CD4-positive, alpha-beta T cell treated with Interleukin-17A for 4 hours (primary cell): ENCODE measurements at places on chromosomes 11 and 22.
A peak's percentile ranks its signal among the peaks of the same experiment; 100 is the strongest.

DNA sequence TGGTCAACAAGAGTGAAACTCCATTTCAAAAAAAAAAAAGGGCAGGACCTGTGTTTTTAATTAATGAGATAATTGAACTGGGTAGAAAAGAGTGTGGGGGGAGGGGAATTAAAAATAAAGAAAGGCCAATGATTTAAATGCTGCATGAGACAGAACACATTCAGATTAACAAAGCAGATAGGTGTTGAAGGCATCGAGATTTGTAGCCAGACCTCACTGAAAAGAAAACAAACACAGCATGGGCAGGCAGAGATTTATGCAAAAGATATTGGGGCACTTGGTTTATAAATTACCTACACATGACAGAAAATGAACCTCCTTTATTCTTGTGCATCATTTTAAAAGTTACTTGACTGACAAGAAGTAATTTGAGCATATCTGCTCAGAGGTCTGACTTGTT, 354.0 kb upstream of the API5 start:
- DNase-seq = no peak

GRCh38 chr11:10526974-10527918, 13.7 kb downstream of the RNF141 start:
- DNase-seq = peak; percentile 11

GRCh38 chr22:46176508-46177003, 26.2 kb downstream of the PPARA start:
- no peak for DNase-seq

DNA sequence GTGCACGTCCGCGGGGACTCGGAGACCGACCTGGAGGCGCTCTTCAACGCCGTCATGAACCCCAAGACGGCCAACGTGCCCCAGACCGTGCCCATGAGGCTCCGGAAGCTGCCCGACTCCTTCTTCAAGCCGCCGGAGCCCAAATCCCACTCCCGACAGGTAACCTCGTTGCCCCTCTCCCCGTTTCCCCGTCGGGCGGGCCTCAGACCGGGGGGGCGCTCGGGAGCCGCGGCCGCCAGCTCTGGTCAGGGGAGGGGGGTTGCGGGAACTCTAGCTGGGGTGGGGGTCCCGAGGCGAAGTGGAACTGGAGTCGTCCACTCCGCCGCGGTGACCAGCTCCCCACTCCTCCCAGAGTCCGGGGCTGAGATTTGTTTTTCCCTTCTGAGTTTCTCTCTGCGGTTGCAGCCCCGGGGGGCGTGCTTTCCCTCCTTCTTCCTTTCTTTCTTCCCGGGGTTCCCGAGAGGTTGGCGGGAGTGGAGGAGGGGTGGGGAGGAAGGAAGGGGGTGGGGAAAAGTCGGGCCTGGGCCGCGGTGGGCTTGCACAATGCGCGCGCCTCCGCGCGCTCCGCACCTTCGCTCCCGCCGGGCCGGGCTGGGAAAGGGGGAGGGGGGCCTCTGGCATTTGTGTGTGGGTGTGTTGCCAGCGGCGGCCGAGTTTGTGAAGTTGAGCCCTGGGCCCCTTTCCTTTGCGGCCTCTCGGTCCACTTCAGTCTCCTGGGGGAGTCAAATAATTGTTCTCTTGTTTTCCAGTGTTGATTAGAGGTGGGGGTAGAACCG, 952 bp downstream of the YAP1 start:
- peak; percentile 21 for DNase-seq

DNA sequence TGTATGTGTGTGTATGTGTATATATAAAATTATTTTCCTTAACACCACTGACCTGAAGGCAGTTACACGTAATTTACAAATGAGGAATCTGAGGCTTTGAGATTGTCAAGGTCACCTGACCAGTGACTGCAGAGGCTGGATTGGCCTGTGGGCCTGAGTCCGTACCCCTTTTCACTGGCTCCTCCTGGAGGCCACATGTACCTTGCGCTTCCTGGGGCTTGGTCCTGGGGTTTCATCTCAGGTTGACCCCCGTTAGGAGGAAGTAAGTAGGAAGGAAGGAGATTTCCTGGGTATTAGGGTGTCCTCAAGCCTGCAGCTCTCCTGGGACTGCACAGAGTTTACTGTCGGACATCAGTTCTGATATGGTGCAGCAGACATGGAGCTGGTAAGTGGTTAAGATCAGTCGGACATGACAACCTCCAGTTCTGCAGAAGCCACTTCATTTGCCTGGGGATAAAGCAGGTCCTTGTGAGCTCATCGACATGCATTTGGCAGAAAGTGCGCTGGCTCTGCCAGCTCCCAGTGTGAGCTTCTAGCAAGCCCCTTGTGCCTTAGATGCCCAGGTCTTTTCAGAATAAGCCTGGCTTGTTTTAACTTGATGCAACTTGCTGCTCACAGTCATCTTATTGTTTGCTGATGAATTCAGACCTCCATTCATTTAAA, 36.6 kb downstream of the ST3GAL4 start:
- DNase-seq = no peak

DNA sequence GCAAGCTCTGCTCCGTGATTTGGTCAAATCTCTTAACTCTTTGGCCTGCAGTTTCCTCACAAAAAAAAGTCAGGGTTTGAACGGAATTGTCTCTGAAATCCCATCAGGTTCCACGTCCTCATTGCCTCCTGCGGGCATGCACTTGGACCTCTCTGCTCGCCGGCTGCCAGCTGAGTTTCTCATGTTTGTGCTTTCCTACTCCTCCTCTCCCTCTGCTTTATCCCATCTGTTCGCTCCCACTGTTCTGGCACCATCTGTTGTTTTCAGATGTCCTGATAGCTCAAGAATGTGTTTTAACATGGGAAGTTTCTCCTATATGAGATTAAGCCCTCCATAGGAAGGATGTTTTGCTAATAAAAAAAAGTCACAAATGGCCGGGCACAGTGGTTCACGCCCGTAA, 49.4 kb upstream of the ARHGAP42 start:
- no peak for DNase-seq

GRCh38 chr11:12413141-12414052, 36.0 kb downstream of the PARVA start:
- DNase-seq = no peak

- no peak for DNase-seq
These were observed 711 bp upstream of the PHF21B start for GRCh38 chr22:45010532-45010900.

- no peak for DNase-seq
These were observed 25.7 kb downstream of the CD5 start for GRCh38 chr11:61127991-61128390.

DNA sequence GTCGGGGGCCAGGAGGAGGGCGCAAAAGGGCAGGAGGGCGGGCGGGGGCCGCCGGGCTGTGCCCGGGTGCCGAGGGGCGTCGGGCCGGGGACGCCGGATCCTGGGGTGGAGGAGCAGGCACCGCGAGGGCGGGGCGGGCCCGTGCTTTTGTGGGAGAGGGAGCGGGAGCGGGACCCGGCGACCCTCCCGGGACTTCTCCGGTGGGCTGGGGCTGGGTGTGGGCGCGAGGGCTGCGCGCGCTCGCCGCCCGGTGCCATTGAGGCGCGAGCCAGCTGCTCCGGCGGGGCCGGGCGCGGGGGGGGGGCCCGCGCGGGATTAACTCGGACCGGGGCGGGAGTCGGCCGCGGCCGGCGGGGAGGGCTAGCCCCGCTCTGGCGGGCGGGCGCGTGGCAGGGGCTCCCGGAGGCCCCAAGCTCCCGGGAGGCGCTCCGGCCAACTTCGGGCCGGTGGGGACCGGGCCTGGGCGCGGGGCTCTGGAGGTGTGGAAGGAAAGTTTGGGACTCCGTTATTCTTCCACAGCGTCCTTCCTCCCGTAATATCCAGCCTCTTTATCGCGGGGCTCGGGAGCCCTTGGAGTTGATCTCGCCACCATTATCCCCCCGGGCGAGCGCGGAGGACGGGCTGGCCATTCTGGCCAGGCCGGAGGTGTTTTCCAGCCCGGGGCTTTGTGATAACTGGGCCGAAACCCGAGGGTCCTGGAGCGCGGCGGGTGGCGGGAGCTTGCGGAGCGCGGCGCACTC, 936 bp downstream of the CECR2 start:
- DNase-seq = peak; percentile 3

- no peak for DNase-seq
These were observed 25.6 kb upstream of the DRICH1 start for GRCh38 chr22:23657727-23658126.

DNA sequence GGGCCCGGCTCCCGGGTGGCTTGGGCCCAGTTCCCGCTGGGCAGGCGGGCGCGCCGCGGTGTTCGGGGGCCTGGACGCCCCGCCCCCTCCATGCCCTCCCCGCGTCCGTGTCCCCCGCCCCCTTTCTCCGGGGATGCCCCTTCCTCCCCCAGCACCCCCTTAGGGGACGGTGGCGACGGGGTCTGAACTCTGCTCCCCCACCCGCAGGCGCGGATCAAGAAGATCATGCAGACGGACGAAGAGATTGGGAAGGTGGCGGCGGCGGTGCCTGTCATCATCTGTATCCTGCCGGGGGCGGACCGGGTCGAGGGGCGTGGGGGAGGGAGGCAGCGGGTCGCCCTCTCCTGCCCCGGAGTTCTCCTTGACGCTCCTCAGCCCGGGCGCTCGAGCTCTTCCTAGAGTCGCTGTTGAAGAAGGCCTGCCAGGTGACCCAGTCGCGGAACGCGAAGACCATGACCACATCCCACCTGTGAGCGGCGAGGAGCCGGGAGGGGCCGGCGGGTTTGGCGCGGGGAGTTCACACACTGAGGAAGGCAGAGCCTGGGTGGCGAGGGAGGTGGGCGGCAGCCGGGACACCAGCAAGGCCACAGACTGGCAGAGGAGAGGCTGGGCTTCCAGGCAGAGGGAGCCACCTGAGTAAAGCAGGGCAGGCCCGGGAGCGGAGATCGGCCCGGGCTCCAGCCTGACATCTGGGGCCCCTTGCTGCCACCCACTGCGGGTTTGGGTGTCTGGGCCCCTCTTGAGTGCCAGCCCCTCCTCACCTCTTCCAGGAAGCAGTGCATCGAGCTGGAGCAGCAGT, 546 bp downstream of the DRAP1 start:
- peak; percentile 70 for DNase-seq

- DNase-seq = no peak
These were observed 5.9 kb upstream of the ETS1 start for GRCh38 chr11:128593281-128593680.

- no peak for DNase-seq
These were observed 90.3 kb downstream of the MTMR3 start for GRCh38 chr22:29973269-29973668.

- no peak for DNase-seq
These were observed 105.3 kb downstream of the MORC2 start for GRCh38 chr22:30863081-30863833.

GRCh38 chr11:119179983-119180382, 5.3 kb upstream of the NHERF4 start:
- no peak for DNase-seq

GRCh38 chr11:34405079-34405858, 33.5 kb upstream of the CAT start:
- no peak for DNase-seq

GRCh38 chr11:73996161-73996747, 12.6 kb downstream of the UCP3 start:
- DNase-seq = no peak

GRCh38 chr11:105100206-105100605, 39.4 kb downstream of the CARD18 start:
- peak; percentile 51 for DNase-seq

DNA sequence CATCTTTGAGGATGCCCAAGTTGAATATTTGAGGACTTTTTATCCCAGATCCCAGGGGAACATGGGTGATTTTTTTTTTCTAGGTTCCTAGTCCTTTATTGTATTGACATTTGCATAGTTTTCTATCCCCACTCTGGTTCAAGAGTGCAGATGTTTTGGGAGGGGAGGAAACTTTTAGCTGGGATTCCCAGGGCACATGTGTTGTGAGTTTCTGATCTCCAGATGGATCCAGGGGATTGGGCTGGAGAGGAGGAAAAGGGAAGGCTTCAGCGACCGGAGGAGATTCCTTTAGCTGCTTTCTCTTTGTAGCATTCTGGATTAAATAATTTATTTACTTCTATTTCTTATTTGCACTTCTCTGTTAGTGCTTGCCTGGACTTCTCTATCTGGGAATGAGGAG, 14.7 kb upstream of the SORL1-AS1 start:
- no peak for DNase-seq

DNA sequence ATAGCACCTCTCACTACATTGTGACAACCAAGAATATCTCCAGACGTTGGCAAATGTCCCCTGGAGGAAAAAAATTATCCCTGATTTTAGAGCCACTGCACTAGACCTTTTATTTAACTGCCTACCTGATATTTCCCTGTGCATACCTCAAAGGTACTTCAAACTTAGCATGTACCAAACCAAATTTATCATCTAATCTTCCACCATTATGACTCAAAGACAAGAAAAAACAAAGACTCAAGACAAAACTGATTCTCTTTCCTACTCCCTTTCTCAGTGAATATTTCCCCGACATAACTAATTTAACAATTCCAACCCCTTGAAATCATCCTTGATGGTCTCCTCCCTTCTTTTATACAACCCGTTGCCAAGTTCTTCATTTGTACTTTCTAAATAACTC, 136.0 kb downstream of the CCDC81 start:
- no peak for DNase-seq

GRCh38 chr11:2099516-2100349, 39.5 kb downstream of the IGF2 start:
- no peak for DNase-seq

- peak; percentile 35 for DNase-seq
These were observed 81.5 kb upstream of the TP53AIP1 start for GRCh38 chr11:129023968-129024676.

- DNase-seq = no peak
These were observed 812.2 kb upstream of the LUZP2 start for GRCh38 chr11:23684701-23685100.

DNA sequence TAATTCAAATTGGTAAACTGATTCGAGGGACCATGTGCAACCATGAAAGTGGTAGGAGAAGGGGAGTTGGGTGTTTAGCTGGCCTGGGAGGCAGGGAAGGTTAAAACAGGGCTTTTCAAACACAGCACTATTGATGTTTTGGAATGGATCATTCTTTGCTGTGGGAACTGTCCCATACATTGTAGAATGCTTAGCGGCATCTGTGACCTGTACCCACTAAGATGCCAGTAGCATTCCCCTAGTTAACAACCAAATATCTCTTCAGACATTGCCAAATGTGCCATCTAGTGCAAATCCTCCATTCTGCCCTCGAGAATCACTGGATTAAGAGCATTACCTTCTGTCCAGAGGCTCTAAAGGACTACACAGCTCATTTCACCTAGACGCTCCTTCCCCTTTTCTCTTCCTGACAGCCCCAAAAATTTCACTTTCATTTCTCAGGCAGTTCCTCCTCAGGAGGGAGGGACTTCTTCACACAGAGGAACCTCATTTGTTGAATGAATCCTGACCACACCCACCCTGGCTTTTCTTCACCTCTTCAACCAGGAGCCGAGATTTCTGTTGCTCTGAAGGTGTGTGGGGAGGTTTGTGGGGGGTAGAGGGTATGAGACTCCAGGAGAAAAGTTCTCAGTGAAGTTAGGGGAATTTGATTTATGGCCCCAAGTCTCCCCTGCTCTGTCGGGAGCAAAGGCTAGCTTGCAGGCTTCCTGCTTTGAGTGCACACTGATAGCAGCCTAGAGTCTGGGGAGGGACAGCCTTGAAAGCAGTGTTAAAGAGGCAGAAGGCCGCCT, at the start of gene TRIM34:
TSS of gene TRIM34 (plus strand) at position 513 of the 791 bp plus-strand sequence. CDS start 7,331 bp downstream, outside the sequence.
- peak; percentile 73 for DNase-seq
